Sigmoid colon (tissue), 7 donors: ENCODE measurements at places on chromosomes 11 and 22. TPM values are rescaled to one million over a fixed set of nuclear protein-coding genes. Genes with fewer than 3 reads are reported as not detected.

MTFP1 gene
- total RNA-seq = 2.9 TPM

SYT8 gene
- not detected for total RNA-seq

HORMAD2 gene
- not detected for total RNA-seq

SPECC1L gene
- total RNA-seq = 35.7 TPM

LYVE1 gene
- 158 TPM for total RNA-seq

KCNC1 gene
- total RNA-seq = 0.54 TPM

IGLL5 gene
- total RNA-seq = 0.99 TPM

OOSP4B gene
- total RNA-seq = not detected

PARVA gene
- total RNA-seq = 129 TPM

- no peak for DNase-seq
- no peak overlapping the region for H3K27ac ChIP-seq
- no peaks in the 10 kb centered on the region for H3K36me3 ChIP-seq
- H3K4me3 ChIP-seq = no peak overlapping the region
Measured at GRCh38 chr11:77770629-77771028, 49.9 kb downstream of the RSF1 start.

- H3K4me1 ChIP-seq = peaks cover 4% of the 10 kb centered on the region
- DNase-seq = no peak
- peaks cover 3% of the 10 kb centered on the region for H3K27me3 ChIP-seq
- H3K4me3 ChIP-seq = no peak overlapping the region
Measured at GRCh38 chr22:39092111-39092862, 4.8 kb upstream of the APOBEC3H start.

DNA sequence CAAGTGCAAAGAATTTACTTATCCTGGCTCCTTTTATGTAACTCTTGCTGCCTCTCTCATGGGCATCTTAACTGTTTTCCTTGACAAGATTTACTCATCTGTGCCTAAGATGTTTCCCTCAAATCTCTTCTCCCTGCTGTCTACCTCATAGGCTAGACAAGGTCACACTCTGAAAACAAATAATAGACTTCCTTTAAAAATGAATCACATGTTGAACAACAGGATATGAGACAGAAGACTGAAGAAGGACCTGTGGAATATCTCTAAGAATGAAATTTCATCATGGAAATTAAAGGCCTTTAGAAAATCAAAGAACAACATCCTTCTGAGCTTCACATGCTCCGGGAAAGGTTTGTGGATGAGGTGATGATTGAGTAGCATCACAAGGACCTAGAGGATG, 6.0 kb upstream of the SCGB2A2 start:
- no peak for DNase-seq
- no peak overlapping the region for H3K4me3 ChIP-seq
- H3K4me1 ChIP-seq = no peaks in the 10 kb centered on the region

DNA sequence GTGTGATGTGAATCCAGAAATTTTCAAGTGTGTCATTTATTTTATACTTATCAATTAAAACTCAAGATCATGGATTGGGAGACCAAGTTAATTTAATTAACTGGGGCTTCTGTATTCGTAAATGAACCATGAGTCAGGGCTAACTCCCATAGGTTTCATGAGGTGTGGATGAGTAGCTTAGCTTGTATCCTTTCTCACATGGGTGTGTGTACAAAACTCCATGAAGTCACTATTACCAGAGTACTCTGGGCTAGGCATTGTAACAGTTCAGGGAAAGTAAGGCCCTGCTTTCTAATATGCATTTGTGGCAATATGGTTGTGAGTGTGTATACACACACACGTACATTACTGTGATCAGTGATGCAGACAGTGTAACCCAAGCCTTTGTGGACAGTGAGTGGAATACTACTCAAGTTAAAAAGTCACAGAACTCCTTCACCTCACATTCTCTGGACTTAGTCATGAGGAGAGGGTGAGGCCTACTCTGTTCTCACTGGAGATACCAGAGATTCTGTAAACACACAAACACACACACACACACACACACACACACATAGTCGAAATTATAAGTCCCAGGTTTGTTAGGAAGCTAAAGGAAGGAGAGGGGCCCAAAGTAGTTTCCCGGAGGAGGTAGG, 3.5 kb downstream of the CNTF start:
- peak overlapping the region; percentile 9 for H3K27ac ChIP-seq
- no peaks in the 10 kb centered on the region for H3K27me3 ChIP-seq
- peaks cover 38% of the 10 kb centered on the region for H3K36me3 ChIP-seq
- no peak for DNase-seq

GRCh38 chr22:38222797-38223119, 21.0 kb downstream of the MAFF start:
- H3K36me3 ChIP-seq = peaks cover 10% of the 10 kb centered on the region
- peaks cover 23% of the 10 kb centered on the region for H3K4me1 ChIP-seq
- DNase-seq = no peak
- H3K4me3 ChIP-seq = no peak overlapping the region
- peak overlapping the region; percentile 11 for H3K27ac ChIP-seq
- no peaks in the 10 kb centered on the region for H3K27me3 ChIP-seq

- no peaks in the 10 kb centered on the region for H3K27me3 ChIP-seq
- H3K27ac ChIP-seq = no peak overlapping the region
- H3K4me1 ChIP-seq = peaks cover 13% of the 10 kb centered on the region
Measured at GRCh38 chr22:17164392-17165024, 5.4 kb upstream of the HDHD5 start.

DNA sequence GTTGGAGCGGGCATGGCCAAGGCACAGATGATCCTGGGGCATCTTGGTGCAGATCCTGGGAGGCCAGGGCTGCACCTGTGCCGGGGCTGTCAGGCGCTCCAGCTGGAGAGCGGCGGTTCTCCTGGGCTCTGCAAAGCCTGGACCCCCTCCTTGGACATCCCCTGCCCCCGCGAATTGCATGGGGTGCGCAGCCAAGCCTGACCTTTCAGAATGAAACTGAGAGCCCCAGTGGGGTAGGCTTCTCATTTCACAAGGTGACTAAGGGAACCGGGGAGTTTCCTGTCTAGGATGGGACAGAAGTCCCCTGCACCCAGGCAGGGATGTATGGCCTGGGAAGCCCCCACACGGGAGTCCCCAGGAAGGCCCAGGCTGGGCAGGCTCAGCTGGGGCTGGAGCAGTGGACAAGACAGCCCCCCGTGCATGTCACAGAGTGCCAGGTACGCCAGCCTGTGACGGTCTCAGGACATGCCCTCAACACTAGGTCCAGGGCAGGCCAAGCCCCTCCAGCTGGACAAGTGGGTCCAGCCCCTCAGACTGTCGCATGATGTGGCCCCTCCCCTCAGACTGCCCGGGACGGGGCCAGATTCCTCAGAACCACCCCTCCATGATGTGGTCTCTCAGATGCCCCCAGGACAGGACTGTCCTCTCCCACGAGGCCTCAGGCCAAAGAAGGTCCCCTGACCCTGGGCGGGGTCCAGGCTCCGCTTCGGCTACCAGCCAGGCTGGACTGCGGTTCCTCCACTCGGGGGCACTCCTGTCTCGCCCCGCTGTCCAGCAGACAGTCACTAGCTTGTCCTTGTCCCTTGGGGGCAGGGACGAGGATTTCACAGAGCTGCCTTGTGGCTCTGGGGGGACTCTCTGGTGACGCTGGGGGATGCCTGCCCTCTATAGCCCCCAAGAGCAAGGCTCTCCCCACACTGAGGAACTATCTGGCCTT, 2.3 kb downstream of the LSP1 start:
- H3K36me3 ChIP-seq = no peaks in the 10 kb centered on the region
- no peaks in the 10 kb centered on the region for H3K27me3 ChIP-seq
- no peak overlapping the region for H3K4me3 ChIP-seq
- DNase-seq = no peak
- no peak overlapping the region for H3K27ac ChIP-seq
- no peaks in the 10 kb centered on the region for H3K4me1 ChIP-seq

DNA sequence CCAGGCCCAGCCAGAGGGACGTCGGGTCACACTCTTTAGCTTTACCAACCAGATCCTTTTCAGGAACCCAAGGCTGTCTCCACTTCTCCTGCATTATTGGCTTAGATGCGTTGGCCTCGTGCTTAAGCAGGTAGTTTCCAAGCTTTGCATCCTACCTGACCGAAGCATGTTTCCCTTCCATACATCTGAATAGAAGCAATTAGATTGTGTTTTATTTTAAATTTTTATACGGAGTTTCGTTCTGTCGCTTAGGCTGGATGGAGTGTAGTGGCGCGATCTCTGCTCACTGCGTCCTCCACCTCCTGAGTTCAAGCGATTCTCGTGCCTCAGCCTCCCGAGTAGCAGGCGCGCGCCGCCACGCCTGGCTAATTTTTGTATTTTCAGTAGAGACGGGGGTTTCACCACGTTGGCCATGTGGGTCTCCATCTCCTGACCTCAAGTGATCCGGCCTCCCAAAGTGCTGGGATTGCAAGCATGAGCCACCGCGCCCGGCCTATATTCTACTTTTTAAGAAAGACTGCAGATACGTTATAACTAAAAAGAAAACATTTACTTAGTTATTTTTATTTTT, 677 bp downstream of the DYNC2H1 start:
- H3K4me1 ChIP-seq = peaks cover 10% of the 10 kb centered on the region
- H3K27ac ChIP-seq = peak overlapping the region; percentile 72
- peak overlapping the region; percentile 67 for H3K4me3 ChIP-seq
- H3K27me3 ChIP-seq = no peaks in the 10 kb centered on the region
- H3K36me3 ChIP-seq = no peaks in the 10 kb centered on the region
- DNase-seq = no peak

DNA sequence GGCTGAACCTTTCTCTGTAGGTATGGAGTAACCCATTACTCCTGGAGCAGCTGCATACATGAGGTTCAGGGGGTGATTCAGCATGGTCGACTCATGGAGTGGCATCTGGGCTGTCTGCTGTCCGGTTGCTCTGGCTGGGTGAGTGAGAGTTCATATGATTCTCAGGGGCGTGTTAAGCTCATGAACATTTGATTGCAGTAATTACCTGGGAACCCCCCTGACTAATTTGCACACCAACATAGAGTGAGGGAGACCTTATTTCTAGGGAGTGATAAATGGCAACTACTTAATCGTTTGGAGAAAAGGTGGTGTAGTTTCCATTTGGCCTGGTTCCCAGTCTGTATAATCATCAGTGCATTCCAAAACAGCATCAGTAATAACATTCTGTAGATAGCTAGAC, 661.9 kb downstream of the ETS1 start:
- DNase-seq = no peak
- H3K4me1 ChIP-seq = no peaks in the 10 kb centered on the region
- H3K27me3 ChIP-seq = no peaks in the 10 kb centered on the region

DNA sequence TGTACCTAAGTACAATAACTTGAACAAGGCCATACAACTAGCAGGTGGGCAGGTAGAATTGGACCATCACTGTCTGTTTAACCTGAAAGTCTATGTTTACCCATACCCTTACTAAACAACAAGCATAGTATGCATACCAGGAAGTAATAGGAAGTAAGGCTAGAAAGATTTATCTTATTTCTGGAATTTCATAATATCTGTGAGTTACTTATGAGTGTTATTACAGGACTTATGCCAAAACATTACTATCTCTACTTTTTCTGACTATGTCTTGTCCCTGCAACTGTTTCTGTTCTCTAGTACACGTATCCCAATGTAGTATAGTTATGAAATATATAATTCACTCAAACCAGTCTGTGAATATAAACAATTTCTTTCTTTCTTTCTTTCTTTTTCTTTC, 1400.8 kb upstream of the TENM4 start:
- no peaks in the 10 kb centered on the region for H3K4me1 ChIP-seq
- no peak overlapping the region for H3K27ac ChIP-seq
- DNase-seq = no peak
- no peaks in the 10 kb centered on the region for H3K36me3 ChIP-seq
- no peak overlapping the region for H3K4me3 ChIP-seq

- no peak overlapping the region for H3K4me3 ChIP-seq
- no peak overlapping the region for H3K27ac ChIP-seq
- H3K4me1 ChIP-seq = peaks cover 8% of the 10 kb centered on the region
- H3K27me3 ChIP-seq = no peaks in the 10 kb centered on the region
- DNase-seq = no peak
- H3K36me3 ChIP-seq = peaks cover 13% of the 10 kb centered on the region
Measured at GRCh38 chr22:45129703-45130524, 33.8 kb upstream of the NUP50 start.

DNA sequence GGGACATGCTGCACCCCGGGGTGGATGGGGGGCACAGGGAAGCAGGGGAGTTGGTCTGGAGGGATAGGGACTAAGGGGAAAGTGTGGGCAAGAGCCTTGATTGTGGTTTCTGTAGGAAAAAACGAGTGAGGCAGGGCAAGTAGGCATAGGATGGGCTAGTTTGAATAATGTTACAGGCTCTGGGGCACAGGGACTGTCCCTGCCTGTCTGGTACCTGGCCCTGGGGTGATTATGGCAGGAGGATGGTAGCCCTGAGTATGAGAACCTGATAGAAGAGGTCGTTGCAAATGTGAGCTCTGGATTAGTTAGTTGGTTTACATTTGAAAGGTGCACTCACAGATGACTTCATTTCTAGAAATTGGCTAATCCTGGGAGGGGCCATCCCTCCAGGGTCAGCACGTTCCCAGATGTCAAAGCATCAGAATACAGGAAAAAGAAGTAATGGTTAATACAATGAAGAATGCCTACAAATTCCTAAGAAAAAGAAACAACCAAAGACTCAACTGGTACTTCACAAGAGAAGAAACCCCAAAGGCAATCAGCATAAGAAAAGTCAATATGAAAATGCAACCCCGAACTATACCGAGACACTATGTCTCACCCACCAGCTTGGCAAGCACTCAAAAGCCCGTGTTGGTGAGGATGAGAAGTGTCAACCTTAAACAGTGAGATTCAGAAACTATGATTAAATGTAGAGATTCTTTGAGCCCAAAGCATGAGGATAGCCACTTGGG, 11.3 kb upstream of the SMIM38 start:
- no peak overlapping the region for H3K27ac ChIP-seq
- H3K36me3 ChIP-seq = peaks cover 6% of the 10 kb centered on the region
- no peaks in the 10 kb centered on the region for H3K4me1 ChIP-seq
- no peaks in the 10 kb centered on the region for H3K27me3 ChIP-seq
- H3K4me3 ChIP-seq = no peak overlapping the region

DNA sequence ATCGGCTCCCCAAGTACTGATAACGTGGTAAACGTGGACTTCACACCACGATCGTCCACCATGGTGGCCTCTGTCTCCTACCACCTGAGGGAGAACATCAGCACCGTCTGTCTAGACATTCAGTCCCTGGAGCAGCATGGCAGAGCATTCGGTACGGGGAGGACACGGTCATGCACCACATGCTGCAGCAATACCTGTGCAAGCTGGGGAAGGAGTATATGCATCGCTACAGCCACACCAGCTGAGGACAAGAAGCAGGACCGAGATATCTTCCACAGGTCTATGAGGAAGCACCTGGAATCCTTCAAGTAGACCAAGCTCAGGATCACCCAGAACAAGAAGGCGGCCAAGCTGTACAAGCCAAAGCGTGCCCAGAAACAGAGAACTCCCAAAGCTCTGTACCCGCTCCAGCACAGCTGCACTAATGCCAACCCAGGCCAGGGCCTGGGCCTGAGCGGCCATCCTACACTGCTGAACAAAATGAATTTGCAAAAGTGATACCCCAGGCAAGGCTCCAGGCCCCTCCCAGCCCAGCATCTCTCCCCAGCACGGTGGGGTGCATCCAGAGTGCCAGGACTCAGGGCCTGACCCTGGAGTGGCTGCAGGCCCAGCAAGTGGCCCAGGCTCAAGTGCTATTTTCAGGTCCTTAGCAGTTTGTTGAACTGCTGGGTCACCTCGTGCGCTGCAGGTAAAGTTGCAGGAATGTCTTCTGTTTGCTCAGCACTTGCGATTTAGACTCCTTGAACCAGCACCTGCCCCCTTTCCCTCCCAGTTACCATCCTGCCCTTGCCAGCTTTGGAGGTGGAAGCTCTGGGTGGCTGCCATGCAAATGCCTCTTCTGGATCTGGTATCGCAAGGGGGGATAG, 119.3 kb upstream of the SERPIND1 start:
- no peaks in the 10 kb centered on the region for H3K27me3 ChIP-seq
- no peaks in the 10 kb centered on the region for H3K4me1 ChIP-seq
- no peak overlapping the region for H3K4me3 ChIP-seq
- no peak for DNase-seq
- H3K36me3 ChIP-seq = no peaks in the 10 kb centered on the region
